Stimulated activated CD8-positive, alpha-beta memory T cell treated with anti-CD3 and anti-CD28 coated beads, Interleukin-4, amount 100 ng/mL, for 24 hours (primary cell): ENCODE measurements at places on chromosomes 3 and 15.

GRCh38 chr3:173397161-173398110 lies at the start of gene NLGN1:
Gene NLGN1, plus strand, starts transcription at chr3:173397744.
- DNase-seq, result no peak

GRCh38 chr3:165852711-165853110 lies 15.5 kb upstream of the BCHE start:
- DNase-seq, result no peak

DNA sequence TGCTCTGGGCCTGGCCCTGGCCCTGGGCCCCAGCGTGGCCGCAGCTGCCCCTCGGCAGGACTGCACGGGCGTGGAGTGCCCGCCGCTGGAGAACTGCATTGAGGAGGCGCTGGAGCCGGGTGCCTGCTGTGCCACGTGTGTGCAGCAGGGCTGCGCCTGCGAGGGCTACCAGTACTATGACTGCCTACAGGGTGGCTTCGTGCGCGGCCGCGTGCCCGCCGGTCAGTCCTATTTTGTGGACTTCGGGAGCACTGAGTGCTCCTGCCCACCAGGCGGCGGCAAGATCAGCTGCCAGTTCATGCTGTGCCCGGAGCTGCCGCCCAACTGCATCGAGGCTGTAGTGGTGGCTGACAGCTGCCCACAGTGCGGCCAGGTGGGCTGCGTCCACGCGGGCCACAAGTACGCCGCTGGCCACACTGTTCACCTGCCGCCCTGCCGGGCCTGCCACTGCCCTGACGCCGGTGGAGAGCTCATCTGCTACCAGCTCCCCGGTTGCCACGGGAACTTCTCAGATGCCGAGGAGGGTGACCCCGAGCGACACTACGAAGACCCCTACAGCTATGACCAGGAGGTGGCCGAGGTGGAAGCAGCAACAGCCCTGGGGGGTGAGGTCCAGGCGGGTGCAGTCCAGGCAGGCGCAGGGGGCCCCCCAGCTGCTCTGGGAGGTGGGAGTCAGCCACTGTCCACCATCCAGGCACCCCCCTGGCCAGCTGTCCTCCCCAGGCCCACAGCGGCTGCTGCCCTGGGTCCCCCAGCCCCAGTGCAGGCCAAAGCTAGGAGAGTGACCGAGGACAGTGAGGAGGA lies 21.7 kb downstream of the FBLN2 start:
- DNase-seq, result no peak

DNA sequence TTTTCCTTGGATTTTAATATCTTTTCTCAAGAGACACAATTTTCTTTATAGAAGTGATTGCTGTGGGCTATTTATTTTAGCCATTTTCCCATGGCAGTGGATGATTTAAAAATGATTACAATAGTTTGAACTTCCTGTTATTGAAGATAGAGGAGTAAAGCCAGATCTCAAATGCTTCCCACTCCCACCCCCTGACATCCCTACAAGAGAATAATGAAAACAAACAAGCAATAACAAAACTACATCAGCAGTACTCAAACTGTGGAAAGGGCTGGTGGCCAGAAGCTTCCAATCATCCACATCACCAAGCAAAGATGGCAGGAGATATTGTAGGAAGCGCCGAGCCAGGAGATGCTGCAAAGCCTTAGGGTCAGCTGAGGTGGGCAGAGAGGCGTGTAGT lies 831.1 kb upstream of the NR2F2 start:
- DNase-seq, result no peak

GRCh38 chr3:35664460-35664919 lies 25.2 kb downstream of the ARPP21 start:
- DNase-seq, result no peak

GRCh38 chr15:41780727-41781126 lies 6.4 kb downstream of the MAPKBP1 start:
- DNase-seq, result no peak

GRCh38 chr15:62150445-62150844 lies 14.6 kb downstream of the C2CD4B start:
- no peak for DNase-seq

- no peak for DNase-seq
Observed at GRCh38 chr3:55797084-55797483, 310.0 kb upstream of the WNT5A start.

- DNase-seq, result no peak
Observed at GRCh38 chr3:173650596-173650995, 253.1 kb downstream of the NLGN1 start.

DNA sequence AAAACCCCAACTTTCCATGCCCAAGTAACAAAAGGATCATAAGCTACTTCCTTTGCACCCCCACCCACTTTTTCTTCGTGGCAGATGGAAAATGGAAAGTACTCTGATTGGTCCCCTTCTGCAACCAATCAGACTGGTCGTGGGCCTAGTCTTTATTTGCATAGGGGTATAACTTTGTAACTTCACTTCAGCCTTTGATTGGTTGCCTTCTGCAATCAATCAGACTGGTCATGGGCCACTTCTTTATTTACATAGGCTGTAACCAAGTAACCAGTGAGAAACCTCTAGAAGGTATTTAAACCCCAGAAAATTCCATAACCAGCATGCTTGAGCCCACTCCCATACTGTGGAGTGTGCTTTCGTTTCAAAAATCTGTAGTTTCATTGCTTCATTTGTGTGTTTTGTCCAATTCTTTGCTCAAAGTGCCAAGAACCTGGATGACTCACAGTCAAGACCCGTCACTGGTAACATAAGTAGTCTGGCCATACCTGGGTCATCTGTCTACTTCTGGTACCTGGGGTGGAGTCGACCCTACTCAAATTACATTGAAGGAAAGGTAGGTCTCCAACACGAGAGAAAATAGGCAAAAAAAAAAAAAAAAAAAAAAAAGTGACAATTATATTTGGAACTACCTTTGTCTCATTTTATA lies 41.9 kb downstream of the CMTM8 start:
- DNase-seq, result no peak

DNA sequence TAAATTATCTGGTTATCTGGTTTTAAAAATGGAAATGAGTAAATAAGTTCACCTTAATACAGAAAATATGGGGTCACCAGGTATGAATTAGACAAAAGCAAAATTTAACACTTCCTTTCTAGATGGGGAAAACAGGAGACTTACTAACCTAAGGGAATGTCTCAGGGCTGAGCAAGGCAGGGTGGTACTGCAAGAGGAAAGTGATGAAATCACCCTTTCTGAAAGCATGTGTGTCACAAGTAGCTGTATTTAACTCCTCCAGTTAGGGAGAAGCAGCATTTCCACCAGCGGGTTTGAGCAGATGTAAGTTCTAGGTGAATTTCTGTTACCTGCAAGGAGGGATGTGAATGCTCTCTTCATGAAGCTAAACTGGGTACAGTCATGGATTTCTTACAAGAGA lies 629.1 kb downstream of the MECOM start:
- DNase-seq, result no peak

DNA sequence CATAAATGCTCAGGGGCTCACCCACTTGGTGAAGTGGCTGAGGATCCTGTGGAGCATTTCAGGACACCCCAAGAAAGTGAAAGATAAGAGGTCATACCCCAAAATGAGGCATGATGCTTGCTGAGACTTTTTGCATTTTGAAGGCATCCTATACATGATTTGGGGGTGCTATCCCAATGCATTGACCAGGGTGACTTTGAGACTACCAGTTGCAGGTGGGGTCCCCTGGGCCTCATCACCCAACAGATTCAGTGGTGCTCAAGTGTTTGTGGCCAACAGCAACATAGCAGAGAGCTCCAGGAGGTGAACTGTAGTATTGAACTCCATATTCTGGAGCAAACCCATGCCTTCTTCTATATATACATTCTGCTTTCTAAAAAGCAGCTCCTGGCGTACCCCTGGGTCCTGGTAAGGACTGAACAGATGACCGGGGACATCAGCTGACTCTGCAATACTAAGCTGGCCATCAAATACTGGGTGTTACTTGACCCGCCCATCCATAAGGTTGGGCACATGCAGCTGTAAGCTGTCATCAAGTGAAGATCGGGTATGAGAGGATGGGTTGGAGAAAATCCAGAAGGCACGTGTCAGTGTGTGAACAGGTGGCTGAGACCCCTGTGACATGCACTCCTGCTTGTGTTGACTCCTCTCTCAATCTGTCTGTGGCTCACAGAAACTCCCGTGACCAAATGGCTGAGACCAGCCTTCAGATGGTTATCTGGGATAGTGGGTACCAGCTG lies 143.3 kb downstream of the KLF13 start:
- no peak for DNase-seq

DNA sequence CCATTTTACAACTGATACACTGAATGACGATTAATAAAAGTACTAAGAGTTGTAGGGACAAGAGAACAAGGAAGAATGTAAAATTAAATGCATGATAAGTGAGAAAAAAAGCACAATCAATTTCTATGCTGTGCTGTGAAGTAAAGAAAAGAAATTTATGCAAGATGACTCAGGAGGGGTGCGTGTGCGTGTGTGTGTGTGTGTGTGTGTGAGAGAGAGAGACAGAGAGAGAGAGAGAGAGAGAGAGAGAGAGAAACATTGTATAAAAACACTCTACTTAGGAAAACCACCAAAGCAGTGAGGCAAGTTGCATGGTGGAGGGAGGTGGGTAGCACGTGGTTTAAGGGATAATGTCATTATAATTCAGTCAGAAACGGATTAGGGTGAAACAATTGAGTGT lies 580.8 kb upstream of the ALCAM start:
- DNase-seq, result no peak

- no peak for DNase-seq
Observed at GRCh38 chr15:55824857-55825613, 82.1 kb upstream of the PRTG start.

DNA sequence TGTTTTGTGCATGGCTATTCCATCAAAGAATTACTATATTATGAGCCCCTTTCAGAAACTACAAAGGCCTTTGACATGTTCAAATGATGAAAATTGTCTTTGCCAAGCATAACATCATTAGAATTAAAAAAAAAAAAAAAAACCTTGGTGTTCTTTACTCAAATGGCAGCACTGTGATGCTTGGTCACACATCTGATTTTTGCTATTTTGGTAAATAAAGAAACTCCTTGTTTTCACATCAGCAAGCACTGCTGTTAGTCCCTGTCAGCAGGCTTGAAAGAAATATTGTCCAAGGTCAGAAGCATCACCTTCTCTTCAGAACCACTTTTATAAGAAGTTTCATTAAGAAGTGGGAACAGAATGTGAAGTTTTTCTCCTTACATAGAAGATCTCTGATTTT lies 537.3 kb downstream of the MFSD1 start:
- no peak for DNase-seq

- DNase-seq, result no peak
Observed at GRCh38 chr3:24490151-24490550, 4.5 kb downstream of the THRB start.

DNA sequence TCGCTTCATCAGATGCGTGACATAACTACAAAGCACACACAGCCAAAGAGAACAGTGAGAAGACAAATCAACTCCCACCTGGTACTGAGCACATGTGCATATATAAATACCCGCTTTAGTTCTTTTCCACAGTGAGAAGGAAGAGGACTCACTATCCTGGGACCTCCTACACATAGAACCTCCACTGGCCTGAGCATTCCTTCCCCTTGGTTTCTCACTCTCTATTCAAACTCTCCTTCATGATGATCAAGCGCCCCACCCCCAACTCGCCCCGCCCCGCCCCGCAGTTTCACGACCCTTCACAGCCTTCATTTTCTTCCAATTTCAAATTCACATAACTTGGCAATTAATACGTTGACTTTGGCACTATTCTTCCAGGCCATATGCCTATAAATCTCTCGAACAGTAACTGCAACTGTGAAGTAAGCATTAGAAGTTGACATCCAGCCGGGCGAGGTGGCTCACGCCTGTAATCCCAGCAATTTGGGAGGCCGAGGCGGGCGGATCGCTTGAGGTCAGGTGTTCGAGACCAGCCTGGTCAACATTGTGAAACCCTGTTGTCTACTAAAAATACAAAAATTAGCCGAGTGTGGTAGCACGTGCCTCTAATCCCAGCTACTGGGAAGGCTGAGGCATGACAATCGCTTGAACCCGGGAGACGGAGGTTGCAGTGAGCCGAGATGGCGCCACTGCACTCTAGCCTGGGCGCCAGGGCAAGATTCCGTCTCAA lies 1.1 kb downstream of the RPS17 start:
- DNase-seq, result no peak

DNA sequence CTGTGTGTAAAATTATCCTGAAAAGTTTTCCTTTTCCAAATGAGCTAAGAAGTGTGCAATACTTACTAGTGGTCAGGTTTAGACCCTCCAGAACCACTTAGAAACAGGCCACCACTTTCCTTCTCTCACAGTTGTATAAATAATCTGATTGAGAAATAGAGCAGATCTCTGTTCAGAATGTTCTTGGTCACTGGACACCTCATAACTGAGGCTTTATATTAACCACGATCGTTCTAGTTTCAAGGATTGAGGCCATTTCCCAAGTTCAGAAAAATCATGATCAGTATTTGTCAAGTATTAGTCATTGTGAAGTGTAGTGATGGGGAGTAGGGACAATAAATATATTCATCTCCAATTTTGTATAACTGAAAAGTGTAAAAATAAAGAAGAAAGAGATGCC lies 1.0 kb upstream of the MAP3K13 start:
- DNase-seq, result no peak

GRCh38 chr3:127911421-127911931 lies 3.6 kb upstream of the KBTBD12 start:
- no peak for DNase-seq

DNA sequence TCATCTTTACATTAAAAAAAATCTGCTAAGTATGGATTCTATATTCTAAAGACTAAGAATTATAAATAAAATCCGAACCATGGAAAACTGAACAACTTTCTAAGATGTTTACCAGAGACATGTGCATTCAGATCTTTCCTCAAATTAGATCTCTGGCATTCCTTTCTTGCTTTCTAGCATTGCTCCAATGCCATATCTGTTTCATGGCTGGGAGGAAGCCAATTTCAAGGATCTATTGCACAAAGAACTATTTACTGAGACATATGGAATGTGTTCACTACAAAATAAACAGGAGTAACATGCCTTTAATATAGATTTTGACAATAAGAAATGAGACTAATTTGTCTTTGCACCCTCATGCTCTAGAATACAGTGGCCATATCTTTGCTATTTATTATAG lies 45.1 kb upstream of the NANOGP8 start:
- DNase-seq, result no peak

- no peak for DNase-seq
Observed at GRCh38 chr3:39350714-39351113, 21.2 kb downstream of the CCR8 start.

GRCh38 chr3:127170814-127171213 lies 22.1 kb upstream of the PRR23E start:
- DNase-seq, result no peak

GRCh38 chr15:64343841-64344240 lies 12.1 kb downstream of the CSNK1G1 start:
- no peak for DNase-seq

DNA sequence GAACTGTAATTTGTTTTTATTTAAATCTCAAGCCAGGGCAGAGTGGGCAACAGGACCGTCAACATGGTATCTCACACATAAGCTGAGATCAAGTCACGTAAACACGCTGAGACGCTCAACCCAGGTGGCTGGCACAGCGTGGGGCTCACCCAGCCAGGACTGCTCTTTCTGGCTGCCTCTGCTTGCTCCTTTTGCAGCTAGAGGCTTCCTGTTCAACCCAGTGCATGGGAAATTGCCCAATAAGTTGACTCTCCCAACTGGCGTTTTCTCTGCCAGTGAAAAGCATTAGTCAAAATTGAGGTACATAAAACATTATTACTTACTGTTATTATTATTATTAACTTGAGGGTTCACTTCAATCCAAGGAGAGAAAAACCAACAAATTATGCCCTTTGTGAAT lies 398.1 kb downstream of the NR2F2 start:
- no peak for DNase-seq

GRCh38 chr3:126522363-126522788 lies 1.6 kb upstream of the CHST13 start:
- peak; percentile 12 for DNase-seq

- DNase-seq, result no peak
Observed at GRCh38 chr15:39786447-39787056, 3.9 kb upstream of the FSIP1 start.

- no peak for DNase-seq
Observed at GRCh38 chr15:93826790-93827189, 404.6 kb upstream of the MCTP2 start.
